ENCODE measurements at places on chromosomes 11 and 22.

GRCh38 chr11:28860893-28861292, 752.7 kb downstream of the METTL15 start:
- no peak for DNase-seq

DNA sequence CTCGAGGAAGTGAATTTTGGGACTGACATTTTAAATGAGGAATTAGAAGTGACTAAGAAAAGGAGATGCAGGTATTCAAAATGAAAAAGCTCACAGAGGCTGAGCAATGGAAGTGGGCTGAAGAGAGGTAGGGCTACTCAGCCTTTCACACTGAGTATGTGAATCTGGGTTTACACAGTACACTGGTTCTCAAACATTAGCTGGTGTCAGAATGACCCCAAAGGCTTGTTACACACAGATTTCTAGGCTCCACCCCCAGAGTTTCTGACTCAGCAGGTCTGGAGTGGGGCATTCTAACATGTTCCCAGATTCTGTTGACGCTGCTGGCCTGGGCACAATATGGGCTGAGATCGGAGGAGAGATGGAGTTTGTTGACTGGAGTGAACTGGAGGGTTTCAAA, 32.8 kb downstream of the CADM1 start:
- DNase-seq = no peak

GRCh38 chr22:20086101-20086599, 6.1 kb downstream of the DGCR8 start:
- no peak for DNase-seq

DNA sequence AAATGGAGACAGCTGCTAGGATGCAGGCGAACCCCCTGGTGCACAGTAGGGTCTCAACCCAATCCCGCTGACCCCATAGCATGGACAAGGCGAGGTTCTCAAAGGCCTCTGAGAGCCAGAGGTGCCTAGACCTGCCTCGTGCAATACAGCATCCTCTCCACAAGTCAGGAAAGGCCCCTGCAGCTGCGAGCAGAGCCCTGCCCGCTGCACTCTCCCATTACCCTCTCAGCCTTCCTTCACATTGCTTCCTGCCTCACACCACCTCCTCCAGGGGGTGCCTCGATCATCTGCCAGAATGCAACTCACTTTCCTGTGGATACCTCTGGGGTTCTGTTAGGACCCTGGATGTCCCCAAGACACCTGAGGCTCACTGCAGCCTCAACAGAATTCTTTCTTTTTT, 42.8 kb upstream of the TCF20 start:
- no peak for DNase-seq

DNA sequence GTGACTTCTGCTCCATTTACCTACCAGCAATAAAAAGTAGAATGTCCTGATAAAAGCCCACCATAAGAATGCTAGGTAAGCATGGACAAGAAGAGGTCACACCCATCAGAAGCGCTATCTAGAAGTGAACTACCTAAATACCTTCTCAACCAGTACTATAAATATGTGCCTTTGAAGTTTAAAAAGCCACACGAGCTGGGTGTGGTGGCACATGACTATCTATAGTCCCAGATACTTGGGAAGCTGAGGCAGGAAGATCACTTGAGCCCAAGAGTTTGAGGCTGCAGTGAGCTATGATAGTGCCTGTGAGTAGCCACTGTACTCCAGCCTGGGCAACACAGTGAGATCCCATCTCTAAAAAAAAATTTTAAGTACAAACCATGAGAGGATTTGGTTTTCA, 66.7 kb downstream of the PACSIN2 start:
- DNase-seq = no peak

GRCh38 chr11:7690648-7691047, 15.6 kb downstream of the OVCH2 start:
- DNase-seq = no peak

GRCh38 chr11:117733316-117733715, 63.7 kb downstream of the DSCAML1 start:
- DNase-seq = no peak

DNA sequence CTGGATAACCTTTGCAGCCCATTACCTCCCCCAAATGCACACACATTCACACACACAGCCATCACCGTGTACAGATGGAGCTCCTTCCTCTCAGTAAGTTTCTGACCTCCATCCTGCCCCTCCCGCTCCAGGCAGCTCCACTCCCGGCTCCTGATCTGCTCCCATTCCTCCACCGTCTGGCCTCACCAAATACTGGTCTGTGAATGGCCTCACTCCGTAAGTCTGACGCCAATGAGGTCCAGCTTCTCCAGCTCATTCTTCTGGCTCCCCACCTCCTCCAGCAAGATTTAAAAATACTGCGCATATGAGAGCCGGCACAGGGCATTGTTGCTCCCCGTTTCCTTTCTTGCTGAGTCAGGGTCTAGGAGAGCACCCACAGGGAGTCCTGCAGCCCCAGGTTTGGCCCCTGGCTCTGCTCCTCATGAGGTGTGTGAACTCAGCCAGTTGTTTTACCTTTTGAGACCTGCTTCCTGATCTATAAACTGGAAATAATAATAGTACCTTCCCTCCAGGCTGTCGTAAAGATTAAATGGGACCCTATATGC, 14.0 kb upstream of the TUB start:
- DNase-seq = no peak

- DNase-seq = no peak
Observed at GRCh38 chr11:113243696-113244095, 70.7 kb upstream of the TTC12 start.

- no peak for DNase-seq
Observed at GRCh38 chr22:42745118-42745517, 24.4 kb upstream of the A4GALT start.

DNA sequence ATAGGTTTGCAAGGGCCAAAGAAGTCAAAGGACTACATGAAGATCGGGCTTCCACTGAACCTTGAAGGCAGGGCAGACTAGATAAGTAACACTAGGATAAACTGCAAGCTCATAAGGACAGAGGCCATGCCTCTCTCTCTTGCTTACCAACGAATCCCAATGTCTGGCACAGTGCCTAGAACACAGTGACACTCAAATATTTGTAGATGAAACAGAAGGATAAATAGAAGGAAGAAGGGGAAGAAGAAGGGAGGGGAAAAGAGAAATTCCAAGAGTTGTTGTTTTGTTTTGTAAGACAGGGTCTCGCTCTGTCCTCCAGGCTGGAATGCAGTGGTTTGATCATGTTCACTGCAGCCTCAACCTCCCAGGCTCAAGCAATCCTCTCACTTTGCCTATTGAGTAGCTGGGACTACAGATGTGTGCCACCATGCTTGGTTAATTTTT, 26.9 kb downstream of the SIK3 start:
- no peak for DNase-seq

- no peak for DNase-seq
Observed at GRCh38 chr11:45679806-45680205, 14.4 kb upstream of the CHST1 start.

GRCh38 chr11:64844330-64845128, at the start of gene CDC42BPG:
CDC42BPG (minus strand) TSS chr11:64844653; CDS start chr11:64844569, 84 bp downstream.
- peak; percentile 62 for DNase-seq

- no peak for DNase-seq
Observed at GRCh38 chr11:33894398-33894746, 2.5 kb upstream of the LMO2 start.

GRCh38 chr11:132466983-132467382, 1065.3 kb downstream of the OPCML start:
- DNase-seq = no peak

- DNase-seq = no peak
Observed at GRCh38 chr11:21631991-21632390, 560.9 kb upstream of the ANO5 start.

GRCh38 chr22:38204784-38205183, 3.0 kb downstream of the MAFF start:
- no peak for DNase-seq

DNA sequence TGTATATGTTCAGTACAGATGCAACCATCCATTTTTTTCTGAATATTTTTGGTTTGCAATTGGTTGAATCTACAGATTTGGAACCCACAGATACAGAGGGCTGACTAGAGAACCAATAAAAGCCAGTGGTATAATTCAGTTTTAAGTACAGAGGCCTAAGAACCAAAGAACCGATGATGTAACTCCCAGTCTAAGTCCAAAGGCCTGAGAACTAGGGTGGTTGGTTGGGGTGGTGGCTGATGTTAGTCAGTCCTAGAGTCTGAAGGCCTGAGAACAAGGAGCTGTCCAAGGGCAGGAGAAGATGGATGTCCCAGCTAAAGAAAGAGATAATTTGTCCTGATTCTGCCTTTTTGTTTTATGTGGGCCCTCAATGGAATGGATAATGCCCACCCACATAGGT, 48.7 kb upstream of the LIN7C start:
- DNase-seq = no peak

All from activated CD4-positive, alpha-beta T cell treated with anti-CD3 and anti-CD28 coated beads, Interleukin-2, amount 50 U/mL, for 48 hours (primary cell).